Activated gamma-delta T cell (primary cell): ENCODE measurements at places on chromosomes 16 and 17.

DNA sequence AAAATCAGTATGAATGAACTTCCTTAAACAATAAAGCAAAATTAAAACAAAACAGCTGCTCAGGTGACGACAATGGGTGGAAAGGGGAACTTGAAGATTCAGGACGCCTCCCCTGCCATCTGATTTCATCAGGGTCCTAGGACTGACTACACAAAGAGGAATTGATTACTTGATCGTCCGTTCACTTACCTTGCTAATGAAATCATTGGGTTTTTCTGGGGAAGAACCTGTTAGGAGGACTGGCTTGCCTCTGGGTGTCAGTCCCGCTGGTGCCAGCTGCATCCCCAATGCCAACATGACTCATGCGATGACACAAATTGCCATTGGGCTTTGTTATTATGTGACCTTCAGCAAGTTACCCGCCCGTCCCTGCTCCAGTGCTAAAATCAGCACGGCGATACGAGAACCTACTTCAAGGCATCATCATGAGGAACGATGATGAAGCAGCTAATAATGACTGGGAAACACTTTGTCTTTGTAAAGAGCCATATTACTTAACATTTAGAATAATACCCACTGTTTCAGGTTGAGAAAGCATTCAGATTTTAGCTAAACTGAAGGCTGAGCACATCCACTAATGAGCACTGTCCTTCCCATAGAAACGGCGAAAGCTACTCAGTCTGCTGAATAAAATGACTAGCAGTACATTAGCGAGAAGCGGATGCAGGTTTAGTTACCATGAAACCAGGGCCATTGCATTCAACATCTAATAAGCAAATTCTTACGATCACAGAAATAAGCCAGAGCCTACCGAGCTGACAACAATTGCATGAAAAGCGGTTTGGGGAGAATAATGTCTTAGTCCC is 139.4 kb downstream of the ZFHX3 start:
- no peak for DNase-seq

DNA sequence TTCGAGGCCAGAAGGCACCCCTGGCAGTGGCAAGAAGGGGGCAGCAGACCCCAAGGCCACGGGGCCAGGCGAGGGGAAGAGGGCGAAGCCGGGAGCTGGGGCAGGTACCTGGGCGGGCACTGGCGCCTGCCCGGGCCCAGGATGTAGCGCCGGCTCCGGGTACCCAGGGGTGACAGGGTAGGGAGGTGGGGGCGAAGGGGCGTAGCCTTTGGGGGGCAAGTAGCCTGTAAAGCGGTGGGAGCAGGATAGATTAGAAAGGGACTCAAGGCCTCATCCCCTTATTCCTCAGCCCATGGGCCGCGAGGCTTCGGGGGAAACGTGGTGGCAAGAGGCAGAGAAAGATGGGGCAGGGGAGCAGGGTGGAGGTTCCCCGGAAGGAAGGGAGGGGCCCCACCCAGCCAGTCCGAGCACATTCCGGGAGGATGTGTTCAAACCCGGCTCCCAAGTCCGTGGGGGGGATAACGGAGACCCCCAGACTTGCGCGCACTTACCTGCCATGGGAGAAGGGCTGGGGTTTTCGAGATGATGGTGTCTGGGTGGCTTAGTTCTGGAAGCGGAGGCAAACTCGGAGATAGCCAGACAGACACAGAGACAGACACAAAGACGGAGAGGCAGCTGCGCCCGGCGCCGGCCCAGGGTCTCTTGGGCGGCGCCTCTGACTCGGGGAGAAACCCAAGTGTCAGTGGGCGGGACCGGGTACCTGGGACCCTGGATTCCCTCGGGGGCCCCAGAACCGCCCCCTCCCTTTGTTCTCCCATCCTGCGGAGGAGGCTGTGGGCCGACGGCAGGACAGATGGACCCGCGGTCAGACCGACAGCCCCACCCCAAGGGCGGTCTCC is 493 bp downstream of the PLSCR3 start:
- peak; percentile 62 for DNase-seq

- DNase-seq = no peak
Measured at GRCh38 chr17:52673791-52674190, 515.3 kb upstream of the CA10 start.

DNA sequence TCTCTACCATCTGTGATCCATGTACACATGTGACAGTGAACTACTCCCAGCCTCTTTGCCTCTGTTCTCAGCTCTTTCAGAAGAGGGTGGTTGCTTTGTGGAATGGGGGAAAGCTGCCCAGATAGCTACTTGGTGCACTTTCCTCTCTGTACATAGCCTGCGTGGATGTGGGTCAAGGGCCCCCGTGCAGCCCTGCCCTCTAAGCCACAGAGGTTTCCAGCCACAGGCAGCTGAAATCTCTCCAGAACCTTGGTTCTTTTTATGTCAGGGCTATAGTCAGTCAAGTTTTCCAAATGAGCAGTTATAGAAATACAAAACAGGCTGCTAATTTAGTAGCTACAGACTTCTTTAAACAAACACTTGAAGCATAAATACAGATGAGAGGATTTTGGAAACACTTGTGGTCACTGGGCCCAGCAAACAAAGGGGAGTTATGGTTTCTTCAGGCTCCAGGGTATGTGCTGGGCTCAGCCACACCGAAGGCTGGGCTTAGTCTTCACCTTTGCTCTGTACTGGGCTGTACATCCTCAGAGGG is 199.7 kb upstream of the ASIC2 start:
- DNase-seq = no peak

- DNase-seq = no peak
Measured at GRCh38 chr17:61202564-61202963, 197.1 kb upstream of the TBX2 start.

DNA sequence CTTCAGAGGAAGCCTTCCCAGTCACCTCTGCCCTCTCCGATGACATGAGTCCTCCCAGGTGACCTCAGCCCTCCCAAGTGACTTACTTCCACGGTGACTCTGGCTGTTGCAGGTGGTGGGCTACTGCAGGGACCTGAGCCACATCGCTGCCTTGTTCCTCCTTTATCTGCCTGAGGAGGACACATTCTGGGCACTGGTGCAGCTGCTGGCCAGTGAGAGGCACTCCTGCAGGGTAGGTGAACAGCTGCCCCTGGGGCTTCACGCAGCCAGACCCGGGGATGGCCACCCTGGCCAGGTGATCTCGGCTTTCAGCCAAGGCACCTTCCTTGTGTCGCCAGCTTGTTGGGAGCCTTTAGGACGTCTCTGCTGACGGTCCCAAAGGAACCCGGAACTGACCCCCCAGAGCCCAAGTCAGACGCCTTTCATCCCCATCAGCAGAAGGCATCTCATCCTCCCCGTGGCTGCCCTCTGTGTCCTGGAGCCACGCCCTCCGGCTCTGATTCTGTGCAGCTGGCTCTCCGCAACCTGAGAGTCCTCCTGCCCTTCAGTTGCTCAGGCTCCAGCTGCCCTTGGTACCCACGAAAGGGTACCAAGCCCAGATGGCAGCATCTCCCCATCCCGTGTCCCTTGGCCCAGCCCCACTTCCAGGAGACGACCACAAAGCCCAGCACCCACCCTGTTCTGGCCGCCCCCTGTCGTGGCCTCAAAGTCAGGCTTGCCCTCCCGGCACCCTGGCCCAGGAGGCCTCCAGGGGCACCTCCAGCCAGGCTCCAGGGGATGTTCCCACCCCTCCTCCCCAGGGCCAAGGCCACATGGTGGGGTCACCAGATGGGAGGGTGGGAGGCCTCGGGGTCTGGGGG is 81.7 kb downstream of the GOSR1 start:
- DNase-seq = no peak

DNA sequence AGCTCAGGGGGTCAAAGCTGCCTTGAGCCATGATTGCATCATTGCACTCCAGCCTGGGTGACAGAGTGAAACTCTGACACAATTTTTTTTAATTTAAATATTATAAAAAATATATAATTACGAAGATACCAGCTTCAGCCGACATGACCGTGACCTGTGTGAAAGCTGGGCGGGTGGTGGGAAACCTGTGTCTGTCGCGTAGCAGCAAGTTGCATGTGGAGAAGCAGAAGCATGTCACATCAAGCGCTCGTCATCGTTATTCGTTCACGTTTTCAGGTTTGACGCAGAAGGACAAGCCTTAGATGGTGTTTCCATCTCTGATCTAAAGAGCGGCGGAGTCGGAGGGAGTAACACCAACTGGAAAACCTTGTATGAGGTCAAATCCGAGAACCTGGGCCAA is 53.7 kb downstream of the RPA1 start:
- DNase-seq = no peak

DNA sequence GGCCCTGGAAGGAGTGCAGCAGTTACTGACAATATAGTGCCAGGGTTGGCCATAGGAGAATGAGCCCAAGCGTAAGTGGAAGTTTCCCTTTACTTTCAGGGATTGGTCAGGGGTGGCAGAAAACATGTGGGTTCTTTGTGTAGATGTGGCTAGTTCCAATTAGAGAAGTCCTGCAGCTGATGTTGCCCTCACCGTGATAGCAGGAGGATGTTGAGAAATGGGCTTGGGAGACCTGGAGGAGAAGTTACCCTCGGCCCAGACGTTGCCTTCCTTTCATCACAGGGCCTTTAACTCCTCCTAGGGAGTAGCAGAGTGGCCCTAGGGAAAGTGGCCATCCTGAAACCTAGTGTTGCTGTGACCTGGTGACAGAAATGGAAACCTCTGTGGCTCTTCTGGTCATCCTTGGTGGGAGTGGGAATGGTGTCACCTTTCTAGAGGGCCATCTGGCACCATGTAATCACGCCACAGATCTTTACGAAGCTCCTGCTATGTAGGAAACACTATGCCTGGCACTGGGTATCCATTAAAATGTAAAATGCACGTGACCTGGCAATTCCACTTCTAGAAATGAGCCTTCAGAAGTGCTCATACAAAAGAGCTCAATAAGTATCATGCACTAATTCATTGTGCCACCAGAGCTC is 6.7 kb downstream of the TMEM92 start:
- DNase-seq = no peak

- no peak for DNase-seq
Measured at GRCh38 chr16:24189941-24190340, 66.2 kb upstream of the CACNG3 start.

- DNase-seq = no peak
Measured at GRCh38 chr17:72747501-72747900, 345.0 kb downstream of the SLC39A11 start.

- peak; percentile 53 for DNase-seq
Measured at GRCh38 chr17:77451245-77451893, 310.6 kb downstream of the SEC14L1 start.

DNA sequence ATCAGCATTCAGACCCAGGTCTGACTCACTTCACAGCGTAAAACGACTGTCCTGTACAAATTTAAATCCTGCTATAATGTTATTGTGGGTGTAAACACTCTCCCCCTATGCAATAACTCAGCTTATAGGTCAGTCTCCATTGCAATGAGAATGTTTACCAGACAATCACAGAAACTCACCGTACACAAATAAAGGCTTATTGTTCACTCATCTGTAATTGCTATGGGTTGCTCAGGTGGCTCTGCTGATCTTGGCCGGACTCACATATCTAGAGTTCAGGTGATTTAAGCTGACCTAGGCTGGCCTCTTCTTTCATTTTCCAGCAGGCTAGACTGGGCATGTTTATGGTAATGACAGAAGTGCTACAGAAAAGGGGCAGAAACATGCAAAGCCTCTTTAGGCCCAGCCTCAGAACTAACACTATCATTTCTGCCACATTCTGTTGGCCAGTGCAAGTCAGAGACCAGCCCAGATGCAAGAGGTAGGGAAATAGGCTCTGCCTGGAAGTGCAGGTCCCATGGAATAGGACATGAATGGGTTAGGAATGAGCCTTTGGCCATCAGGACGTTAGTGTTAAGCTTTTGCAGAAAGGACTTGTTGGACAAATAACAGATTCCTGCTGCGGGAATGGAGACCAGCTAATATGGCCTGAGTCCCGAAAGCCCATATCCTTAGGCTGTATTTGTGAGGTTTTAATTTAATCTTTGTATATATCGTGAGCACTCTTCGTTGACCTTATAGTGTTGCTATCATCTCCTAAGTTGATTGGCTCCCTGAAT is 44.0 kb downstream of the HLF start:
- DNase-seq = no peak

GRCh38 chr16:85165781-85166180 is 53.5 kb upstream of the CIBAR2 start:
- no peak for DNase-seq

DNA sequence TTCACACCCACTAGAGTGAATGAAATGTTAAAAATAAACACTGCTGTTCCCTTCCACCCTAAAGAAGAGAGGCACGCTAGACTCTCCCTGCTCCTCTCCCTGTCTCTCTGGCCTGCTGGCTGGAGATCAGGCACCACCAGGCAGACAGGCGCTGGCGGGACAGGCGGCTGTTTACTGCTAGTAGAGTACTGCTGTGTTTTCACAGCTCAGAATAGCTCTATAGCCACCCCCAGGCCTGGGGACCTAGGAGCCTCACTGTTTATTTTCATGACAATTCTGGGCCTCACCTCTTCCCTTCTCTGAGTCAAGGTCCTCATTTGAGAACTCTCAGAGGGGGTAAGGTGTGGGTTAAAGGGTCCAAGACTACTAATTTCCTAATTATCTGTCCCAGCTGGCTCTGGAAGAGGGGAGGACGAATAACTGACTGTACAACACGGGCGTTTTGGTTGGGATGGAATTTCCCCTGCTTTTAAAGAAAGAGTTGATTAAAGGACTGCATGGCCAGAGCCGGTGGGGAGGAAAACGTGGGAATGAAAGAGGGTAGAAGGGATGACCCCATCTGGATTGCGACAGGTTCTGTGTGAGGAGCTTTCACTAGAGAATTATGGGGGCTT is 9.0 kb upstream of the G6PC1 start:
- DNase-seq = no peak

DNA sequence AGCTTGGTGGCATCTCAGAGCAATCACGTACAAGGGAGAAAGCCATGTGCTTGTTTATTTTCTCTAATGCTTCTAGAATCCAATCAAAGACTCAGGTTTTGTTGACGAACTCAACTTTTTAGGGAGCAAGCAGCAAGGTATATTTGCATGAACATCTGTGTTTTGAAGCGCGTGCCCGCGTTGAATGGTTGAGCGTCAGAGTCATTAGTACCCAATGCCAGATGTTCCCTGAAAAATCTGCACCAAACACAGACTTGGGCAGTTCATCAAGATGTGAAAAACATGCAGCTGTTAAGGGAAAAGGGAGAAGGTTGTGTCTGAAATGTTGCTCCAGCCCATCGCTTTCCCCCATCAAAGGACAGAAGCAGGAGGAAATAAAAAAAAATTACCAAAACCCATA is 170.4 kb downstream of the SNX29 start:
- DNase-seq = no peak

- no peak for DNase-seq
Measured at GRCh38 chr17:57096472-57097202, 11.6 kb downstream of the AKAP1 start.
